Esophagus muscularis mucosa (tissue), 4 donors: ENCODE measurements at places on chromosomes 13 and 19. TPM values are rescaled to one million over a fixed set of nuclear protein-coding genes. Genes with fewer than 3 reads are reported as not detected.

The CEACAM8 gene
- total RNA-seq = not detected

GRCh38 chr13:91988331-91988730, 589.9 kb downstream of the GPC5 start:
- no peaks in the 10 kb centered on the region for H3K27me3 ChIP-seq
- H3K4me1 ChIP-seq = no peaks in the 10 kb centered on the region
- no peak overlapping the region for H3K27ac ChIP-seq
- no peak for DNase-seq
- H3K4me3 ChIP-seq = no peak overlapping the region
- H3K36me3 ChIP-seq = no peaks in the 10 kb centered on the region

The AMH gene
- total RNA-seq = 0.50 TPM

- DNase-seq = no peak
- no peak overlapping the region for H3K27ac ChIP-seq
- H3K36me3 ChIP-seq = peaks cover 19% of the 10 kb centered on the region
- H3K27me3 ChIP-seq = no peaks in the 10 kb centered on the region
Observed at GRCh38 chr19:35774274-35775045, 904 bp upstream of the ARHGAP33 start.

The ZNF99 gene
- under 0.01 TPM for total RNA-seq

DNA sequence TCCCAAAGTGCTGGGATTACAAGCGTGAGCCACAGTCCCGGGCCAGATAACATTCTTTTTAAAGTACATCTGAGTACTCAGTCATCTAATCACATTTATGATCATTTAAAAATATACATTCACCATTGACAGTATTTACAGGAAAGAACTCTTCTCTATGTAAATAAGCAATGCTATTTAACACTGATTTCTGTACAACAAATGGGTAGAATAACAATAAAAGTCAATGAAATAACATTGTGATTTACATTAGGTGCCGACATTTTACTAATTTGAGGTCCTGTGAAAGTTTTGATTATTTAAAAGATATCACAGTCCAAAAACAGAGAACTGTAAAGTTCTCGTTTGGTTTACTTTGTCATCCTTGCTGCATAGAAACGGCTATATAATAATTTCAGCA, 1763.7 kb downstream of the SLITRK1 start:
- no peaks in the 10 kb centered on the region for H3K27me3 ChIP-seq
- no peaks in the 10 kb centered on the region for H3K36me3 ChIP-seq
- H3K27ac ChIP-seq = no peak overlapping the region
- no peak overlapping the region for H3K4me3 ChIP-seq
- DNase-seq = no peak
- H3K4me1 ChIP-seq = no peaks in the 10 kb centered on the region

- peak overlapping the region; percentile 99 for H3K27ac ChIP-seq
- peaks cover 36% of the 10 kb centered on the region for H3K36me3 ChIP-seq
- H3K27me3 ChIP-seq = no peaks in the 10 kb centered on the region
- no peak for DNase-seq
Observed at GRCh38 chr13:110312339-110313031, 5.4 kb downstream of the COL4A2 start.

GRCh38 chr13:47372751-47373150, 475.9 kb upstream of the HTR2A start:
- DNase-seq = no peak
- H3K27me3 ChIP-seq = no peaks in the 10 kb centered on the region
- H3K4me3 ChIP-seq = no peak overlapping the region
- no peaks in the 10 kb centered on the region for H3K36me3 ChIP-seq
- H3K27ac ChIP-seq = no peak overlapping the region
- no peaks in the 10 kb centered on the region for H3K4me1 ChIP-seq

DNA sequence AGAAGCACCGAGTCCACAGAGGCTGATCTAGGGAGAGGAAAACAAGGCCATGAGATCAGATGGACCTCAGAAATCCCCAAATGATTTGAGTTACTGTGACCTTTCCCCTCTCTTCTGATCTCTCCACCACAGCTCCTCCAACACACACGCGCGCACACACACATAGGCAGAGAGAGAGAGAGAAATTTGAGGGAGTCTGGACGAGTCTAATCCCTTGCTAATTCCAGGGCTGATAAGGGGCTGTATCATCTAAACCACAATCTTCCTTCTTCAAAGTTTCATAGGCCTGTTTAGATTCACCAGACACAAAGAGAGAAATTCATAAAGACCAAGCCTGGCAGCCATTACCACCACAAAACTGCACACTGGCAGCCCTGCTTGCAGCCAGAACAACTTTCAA, 8.6 kb downstream of the ZFP82 start:
- H3K27ac ChIP-seq = no peak overlapping the region
- peaks cover 44% of the 10 kb centered on the region for H3K36me3 ChIP-seq
- no peaks in the 10 kb centered on the region for H3K4me1 ChIP-seq
- no peaks in the 10 kb centered on the region for H3K27me3 ChIP-seq

DNA sequence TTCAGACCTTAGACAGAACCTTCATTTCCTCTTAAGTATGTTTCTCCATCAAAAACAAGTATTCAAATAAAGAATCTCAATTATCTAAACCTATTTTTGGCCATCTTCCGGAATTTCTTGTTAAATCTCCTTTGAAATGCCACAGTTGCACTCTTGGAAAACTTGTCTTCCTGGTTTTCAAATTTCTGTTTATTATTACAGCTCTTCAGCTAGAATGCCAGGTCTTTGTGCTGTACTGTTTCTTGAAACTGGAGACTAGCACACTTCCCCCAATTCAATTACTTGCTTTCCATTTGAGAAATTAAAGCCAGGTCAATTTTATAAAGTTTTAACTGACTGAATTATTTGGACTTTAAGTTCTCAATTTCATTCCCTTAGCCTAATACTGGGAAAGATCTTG, 10.2 kb downstream of the KCNRG start:
- peaks cover 7% of the 10 kb centered on the region for H3K4me1 ChIP-seq
- DNase-seq = no peak
- H3K27me3 ChIP-seq = no peaks in the 10 kb centered on the region
- no peak overlapping the region for H3K4me3 ChIP-seq

The IZUMO2 gene
- total RNA-seq = not detected

The ZFP14 gene
- total RNA-seq = 4.1 TPM

- H3K36me3 ChIP-seq = no peaks in the 10 kb centered on the region
- no peaks in the 10 kb centered on the region for H3K27me3 ChIP-seq
- H3K4me3 ChIP-seq = no peak overlapping the region
- DNase-seq = peak; percentile 34
- H3K27ac ChIP-seq = no peak overlapping the region
Observed at GRCh38 chr13:19179916-19180315, 1.7 kb downstream of the TUBA3C start.

DNA sequence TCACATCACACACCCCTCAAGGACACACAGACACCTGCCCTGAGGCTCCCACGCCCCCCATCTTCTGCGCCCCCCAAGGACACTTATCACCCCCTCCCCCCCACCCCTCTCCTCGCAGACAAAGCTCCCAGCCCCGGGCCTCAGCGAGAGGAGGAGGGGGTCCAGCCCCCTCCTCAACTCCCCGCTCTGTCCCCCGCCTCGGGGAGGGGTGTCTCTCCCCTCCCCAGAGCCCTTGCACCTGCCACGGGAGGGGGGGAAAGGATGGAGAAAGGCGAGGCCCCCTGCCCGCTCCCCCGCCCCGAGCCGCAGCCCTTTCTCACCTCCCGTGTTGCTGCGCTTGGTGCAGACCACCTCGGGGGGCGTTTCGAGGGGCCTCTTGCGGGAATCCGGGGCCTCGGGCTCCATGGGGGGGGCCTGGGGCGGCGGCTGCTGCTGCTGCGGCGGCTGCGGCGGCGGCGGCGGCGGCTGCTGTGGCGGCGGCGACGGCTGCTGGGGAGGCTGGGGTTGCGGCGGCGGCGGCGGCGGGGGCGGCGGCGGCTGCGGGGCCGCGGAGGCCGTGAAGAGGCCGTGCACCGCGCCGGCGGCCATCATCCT, 621 bp downstream of the NOVA2 start:
- H3K4me1 ChIP-seq = peaks cover 19% of the 10 kb centered on the region
- peak overlapping the region; percentile 31 for H3K27ac ChIP-seq
- peaks cover 4% of the 10 kb centered on the region for H3K27me3 ChIP-seq
- H3K4me3 ChIP-seq = peak overlapping the region; percentile 46
- no peak for DNase-seq

The RABAC1 gene
- total RNA-seq = 250 TPM

- no peak overlapping the region for H3K4me3 ChIP-seq
- H3K27ac ChIP-seq = no peak overlapping the region
- DNase-seq = no peak
- no peaks in the 10 kb centered on the region for H3K27me3 ChIP-seq
- H3K4me1 ChIP-seq = peaks cover 2% of the 10 kb centered on the region
- H3K36me3 ChIP-seq = no peaks in the 10 kb centered on the region
Observed at GRCh38 chr13:43669964-43670363, 116.8 kb downstream of the ENOX1 start.

GRCh38 chr13:91056746-91057145, 290.7 kb upstream of the MIR17HG start:
- no peak for DNase-seq
- H3K4me3 ChIP-seq = no peak overlapping the region
- H3K36me3 ChIP-seq = no peaks in the 10 kb centered on the region
- no peaks in the 10 kb centered on the region for H3K4me1 ChIP-seq

GRCh38 chr13:93777504-93777903, 550.9 kb downstream of the GPC6 start:
- no peak overlapping the region for H3K4me3 ChIP-seq
- no peaks in the 10 kb centered on the region for H3K27me3 ChIP-seq
- DNase-seq = no peak
- H3K36me3 ChIP-seq = no peaks in the 10 kb centered on the region
- no peak overlapping the region for H3K27ac ChIP-seq
- H3K4me1 ChIP-seq = no peaks in the 10 kb centered on the region

The CLEC17A gene
- total RNA-seq = not detected

DNA sequence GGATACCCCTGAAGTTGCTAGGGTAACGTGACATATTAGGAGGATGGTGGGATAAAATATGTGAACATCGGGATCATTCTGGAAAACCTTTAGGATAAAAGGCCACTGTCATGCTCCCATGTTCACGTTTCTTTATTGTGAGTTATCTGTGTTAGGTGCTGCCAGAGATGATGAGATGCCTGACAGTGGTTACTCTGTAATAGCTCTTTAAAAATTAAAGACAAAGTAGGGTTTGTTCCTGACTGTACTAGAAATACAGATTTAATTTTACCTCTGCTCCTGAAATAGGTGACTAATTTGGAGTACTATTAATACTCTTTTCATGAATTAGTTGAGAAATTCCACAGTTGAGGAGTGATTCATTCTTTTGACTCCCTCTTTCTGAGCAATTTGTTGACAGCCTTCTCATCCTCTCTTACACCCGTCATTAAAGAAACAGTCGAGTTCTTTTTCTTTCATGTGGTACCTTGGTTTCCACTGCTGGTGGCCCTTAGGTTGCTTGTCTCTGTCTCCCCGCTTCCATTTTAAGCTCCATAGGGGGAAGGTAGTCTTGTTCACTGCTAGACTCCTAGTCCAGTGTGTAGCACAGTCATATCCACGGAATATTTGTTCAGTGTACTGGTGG, 28.4 kb downstream of the SAE1 start:
- DNase-seq = no peak
- no peak overlapping the region for H3K4me3 ChIP-seq
- H3K27ac ChIP-seq = peak overlapping the region; percentile 82
- peaks cover 71% of the 10 kb centered on the region for H3K4me1 ChIP-seq

The ZNF329 gene
- 10.0 TPM for total RNA-seq

The TEX101 gene
- total RNA-seq = not detected

GRCh38 chr19:36771261-36772231, 1.1 kb downstream of the ZNF850 start:
- peak; percentile 91 for DNase-seq
- H3K36me3 ChIP-seq = no peaks in the 10 kb centered on the region
- peak overlapping the region; percentile 77 for H3K4me3 ChIP-seq
- no peaks in the 10 kb centered on the region for H3K27me3 ChIP-seq
- H3K4me1 ChIP-seq = peaks cover 21% of the 10 kb centered on the region

The USHBP1 gene
- 2.2 TPM for total RNA-seq
